Thyroid gland (tissue), 4 donors: ENCODE measurements at places on chromosomes 16 and 17. TPM values are rescaled to one million over a fixed set of nuclear protein-coding genes. Genes with fewer than 3 reads are reported as not detected.

DNA sequence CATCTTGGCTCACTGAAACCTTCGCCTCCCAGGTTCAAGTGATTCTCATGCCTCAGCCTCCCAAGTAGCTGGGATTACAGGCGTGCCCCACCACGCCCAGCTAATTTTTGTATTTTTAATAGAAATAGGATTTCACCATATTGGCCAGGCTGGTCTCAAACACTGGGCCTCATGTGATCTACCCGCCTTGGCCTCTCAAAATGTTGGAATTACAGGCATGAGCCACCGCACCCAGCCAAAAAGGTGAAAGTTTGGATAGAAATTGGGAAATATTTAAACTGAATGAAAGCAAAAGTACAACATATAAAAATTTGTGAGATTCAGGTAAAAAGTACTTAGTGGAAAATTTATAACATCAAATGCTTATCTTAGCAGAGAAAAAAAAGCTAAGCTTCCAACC is 52.9 kb upstream of the KIFC3 start:
- H3K27ac ChIP-seq: no peak overlapping the region
- no peak overlapping the region for H3K4me3 ChIP-seq
- DNase-seq: no peak
- no peaks in the 10 kb centered on the region for H3K4me1 ChIP-seq
- no peaks in the 10 kb centered on the region for H3K27me3 ChIP-seq

GRCh38 chr16:80341263-80341662 is 199.5 kb upstream of the DYNLRB2 start:
- DNase-seq: no peak
- no peak overlapping the region for H3K27ac ChIP-seq
- no peaks in the 10 kb centered on the region for H3K36me3 ChIP-seq
- no peaks in the 10 kb centered on the region for H3K4me1 ChIP-seq

The PPP1R27 gene
- not detected for total RNA-seq

The CHST6 gene
- total RNA-seq: 0.22 TPM
